ENCODE measurements at places on chromosomes 12 and 14.

GRCh38 chr12:80509781-80510556 lies 65.9 kb downstream of the PTPRQ start:
- no peak for DNase-seq

DNA sequence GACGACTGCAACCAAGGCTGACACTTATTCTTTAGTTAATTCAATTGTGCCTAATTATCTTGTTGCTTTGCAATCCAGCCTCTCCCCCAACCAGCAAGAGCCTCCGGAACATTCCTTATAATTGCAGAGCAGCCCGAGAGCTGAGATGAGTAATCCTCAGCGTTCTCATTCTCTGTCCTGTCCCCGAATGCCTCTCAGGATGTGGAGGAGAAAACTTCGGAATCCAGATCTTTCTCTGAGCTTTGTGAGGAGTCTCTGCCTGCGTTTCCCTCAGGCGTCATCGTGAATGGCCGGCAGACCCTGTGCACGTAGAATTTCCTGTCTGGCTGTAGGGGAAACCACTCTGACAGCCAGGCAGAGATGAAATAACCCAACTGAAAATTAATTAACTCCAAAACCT lies 160.5 kb upstream of the DIO3 start:
- DNase-seq: no peak

- DNase-seq: no peak
Measured at GRCh38 chr12:76719171-76720041, 44.5 kb upstream of the ZDHHC17 start.

DNA sequence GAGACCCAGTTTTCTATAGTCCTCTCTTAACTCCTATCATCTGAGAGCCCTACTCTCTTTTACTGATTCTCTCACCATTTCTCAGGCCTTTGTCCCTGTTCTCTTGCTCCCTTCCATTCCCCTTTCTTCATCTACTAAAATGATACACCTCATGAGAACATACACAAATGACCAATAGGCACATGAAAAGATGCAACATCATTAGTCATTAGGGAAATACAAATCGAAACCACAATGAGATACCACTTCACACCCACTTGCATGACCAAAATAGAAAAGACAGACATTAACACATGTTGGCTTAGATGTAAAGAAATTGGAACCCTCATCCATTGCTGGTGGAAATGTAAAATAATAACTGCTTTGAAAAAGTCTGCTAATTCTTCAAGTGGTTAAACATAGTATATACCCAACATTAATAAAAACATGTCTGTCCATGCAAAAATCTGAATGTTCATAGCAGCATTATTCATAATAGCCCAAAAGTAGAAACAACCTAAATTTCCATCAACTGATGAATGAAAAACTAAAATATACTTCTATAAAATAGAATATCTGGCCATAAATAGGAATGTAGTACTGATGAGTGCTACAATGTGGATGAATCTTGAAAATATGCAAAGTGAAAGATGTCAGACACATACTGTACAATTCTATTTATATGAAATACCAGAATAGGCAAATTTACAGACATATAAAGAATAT lies 66.0 kb downstream of the DENND5B start:
- DNase-seq: no peak

GRCh38 chr12:119258556-119258955 lies 76.0 kb upstream of the CCDC60 start:
- DNase-seq: no peak

GRCh38 chr12:99035803-99036202 lies 390.7 kb downstream of the APAF1 start:
- no peak for DNase-seq

GRCh38 chr14:50516091-50516490 lies 16.3 kb downstream of the MAP4K5 start:
- DNase-seq: no peak

- no peak for DNase-seq
Measured at GRCh38 chr12:107369679-107370078, 276.3 kb upstream of the CRY1 start.

GRCh38 chr12:6551063-6551461 lies 4.8 kb downstream of the IFFO1 start:
- DNase-seq: no peak

DNA sequence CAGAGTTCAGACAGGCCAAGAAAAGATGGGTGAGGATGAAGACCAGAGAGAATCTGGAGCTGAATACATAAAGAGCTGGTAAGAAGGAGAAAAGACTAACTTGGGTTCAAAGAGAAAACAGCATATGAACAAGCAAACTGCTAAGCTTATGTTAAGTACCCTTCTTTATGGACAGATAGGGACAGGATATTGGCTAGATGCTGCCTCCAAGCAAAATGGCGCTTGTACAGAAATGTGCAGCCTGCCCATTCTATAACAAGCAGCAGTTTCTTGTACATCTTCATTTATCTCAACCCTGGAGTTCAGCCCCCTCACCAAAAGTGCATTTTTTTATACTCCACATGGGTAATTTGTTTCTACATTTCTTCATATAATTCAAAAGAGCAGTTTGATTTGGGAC lies 184.5 kb downstream of the RMST start:
- no peak for DNase-seq

GRCh38 chr12:49582850-49583249 lies 14.9 kb upstream of the MCRS1 start:
- DNase-seq: no peak

- no peak for DNase-seq
Measured at GRCh38 chr12:20320552-20320951, 47.8 kb upstream of the PDE3A start.

- no peak for DNase-seq
Measured at GRCh38 chr14:76951166-76951565, 77.3 kb downstream of the IRF2BPL start.

DNA sequence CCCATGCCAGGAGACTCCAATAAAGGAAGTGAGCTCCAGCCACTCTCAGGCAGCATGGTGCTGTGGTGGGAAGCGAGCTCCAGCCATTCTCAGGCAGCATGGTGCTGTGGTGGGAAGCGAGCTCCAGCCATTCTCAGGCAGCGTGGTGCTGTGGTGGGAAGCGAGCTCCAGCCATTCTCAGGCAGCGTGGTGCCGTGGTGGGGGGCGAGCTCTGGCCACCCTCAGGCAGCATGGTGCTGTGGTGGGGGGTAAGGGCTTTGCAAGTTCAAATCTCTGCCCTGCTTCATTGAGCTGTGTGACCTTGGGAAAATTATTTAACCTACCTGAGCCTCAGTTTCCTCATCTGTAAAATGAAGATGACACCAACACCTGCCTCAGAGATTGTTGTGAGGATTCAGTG lies 975.1 kb downstream of the BCL11B start:
- no peak for DNase-seq

- no peak for DNase-seq
Measured at GRCh38 chr12:47028186-47028585, 51.2 kb upstream of the PCED1B start.

DNA sequence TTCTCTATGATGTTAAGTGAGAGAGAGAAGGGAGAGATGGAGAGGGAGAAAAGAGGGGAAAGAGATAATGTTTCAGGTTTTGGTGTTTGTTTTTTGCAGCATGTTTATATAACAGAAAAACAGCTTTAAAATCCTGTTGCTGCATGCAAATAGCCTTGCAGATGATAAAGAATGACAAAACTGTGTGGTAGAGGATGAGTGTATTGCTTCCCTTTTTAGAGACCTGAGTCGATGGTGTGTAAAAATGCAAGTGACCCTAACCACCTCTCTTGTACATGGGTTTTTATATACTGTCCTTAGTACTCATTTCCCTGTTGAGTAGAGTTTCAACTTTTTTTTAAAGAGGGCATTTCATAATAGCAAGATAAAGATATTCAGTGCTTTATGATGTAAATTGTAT lies 249.1 kb downstream of the AKAP6 start:
- no peak for DNase-seq
